DMS153 (cell line): ENCODE measurements at places on chromosomes 1 and 21.

DNA sequence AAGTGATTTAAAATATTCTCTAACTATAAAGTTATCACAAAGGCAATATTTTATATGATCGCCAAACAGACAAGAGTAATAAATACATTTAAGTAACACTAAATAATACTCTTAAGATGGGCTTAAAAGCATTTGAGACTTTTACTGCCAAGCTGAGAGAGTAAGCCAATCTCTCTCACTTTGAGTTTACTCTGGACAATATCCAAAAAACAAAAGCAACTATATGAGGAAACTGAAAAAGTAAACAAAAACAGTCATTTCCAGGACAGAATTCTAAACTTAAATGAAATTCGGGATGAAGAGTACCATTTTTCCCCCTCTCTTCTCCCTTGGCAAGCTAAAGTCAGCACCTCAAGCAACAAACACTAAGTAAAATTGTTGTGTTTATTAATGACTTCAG is 173.2 kb downstream of the COP1 start:
- DNase-seq = no peak

GRCh38 chr1:218164111-218164929 is 120.8 kb upstream of the RRP15 start:
- peak; percentile 90 for DNase-seq

DNA sequence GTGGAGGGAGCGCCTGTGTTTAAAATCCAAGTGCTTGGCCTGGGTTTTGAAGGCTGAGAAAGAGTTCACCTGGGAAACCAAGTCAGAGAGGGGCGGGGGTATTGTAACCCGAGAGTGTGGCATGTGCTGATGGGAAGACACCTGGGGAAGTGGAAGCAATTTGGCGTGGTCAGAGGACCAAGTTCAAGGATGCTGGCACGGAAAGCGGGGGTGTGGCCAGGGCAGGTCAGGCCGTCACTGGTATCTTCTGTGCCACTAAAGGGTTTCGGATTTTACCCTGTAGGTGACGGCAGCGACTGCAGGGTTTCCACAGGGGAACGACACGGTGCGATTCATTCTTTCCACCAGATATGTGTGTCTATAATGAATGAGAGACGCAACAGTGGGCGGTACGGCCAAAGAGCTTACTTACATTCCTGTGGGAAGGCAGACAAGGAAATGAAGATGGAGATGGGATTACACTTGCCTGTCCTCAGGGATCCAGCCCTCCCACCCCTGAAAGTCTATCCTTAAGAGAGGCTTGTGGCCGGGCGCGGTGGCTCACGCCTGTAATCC is 31.3 kb downstream of the CA6 start:
- no peak for DNase-seq

- DNase-seq = no peak
These were observed 117.5 kb downstream of the TOMM20 start for GRCh38 chr1:235011064-235011598.

GRCh38 chr1:61184040-61184713 is 101.8 kb downstream of the NFIA start:
- DNase-seq = peak; percentile 79

DNA sequence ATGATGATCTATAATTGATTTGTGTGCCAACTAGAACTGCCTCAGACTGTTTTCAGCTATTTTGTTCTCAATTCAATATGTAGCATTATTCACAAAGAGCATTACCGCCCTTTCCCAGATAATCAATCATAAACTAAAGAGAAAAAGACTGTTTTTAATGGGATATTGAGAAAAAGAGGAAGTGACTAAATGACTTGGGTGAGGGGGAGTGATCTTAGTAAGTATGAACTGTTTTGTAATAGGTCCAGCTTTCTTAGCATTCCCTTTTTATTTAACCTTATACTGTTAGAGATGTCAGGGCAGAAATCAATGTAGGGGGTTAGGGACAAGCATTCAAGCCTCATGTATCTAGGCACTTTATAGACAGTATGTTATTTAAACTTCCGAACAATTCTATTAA is 157.8 kb upstream of the DPYD start:
- DNase-seq = no peak

DNA sequence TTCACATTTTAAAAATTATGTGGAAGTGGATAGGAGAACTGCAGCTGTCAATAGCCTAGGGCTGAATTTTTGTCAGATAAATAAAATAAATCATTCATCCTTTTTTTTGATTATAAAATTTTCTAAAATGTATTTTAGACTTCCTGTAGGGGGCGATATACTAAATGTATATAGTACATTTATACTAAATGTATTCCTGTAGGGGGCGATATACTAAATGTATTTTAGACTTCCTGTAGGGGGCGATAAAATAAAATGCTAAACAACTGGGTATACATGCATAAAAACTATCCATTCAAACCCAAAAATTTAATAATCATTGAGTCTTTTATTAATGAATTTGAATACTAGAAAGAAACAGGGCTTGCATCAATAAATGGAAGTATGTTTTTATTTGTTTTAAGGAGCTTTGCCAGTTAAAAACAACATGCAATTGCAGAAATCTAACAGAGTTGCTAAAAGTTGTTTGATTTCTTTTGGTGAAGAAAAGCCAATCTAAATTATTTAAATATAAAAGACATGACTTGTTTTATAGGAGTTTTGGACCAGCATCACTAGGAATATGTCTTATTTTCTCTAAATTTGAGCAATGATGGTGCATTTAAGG is 31.4 kb downstream of the CLCA1 start:
- no peak for DNase-seq

DNA sequence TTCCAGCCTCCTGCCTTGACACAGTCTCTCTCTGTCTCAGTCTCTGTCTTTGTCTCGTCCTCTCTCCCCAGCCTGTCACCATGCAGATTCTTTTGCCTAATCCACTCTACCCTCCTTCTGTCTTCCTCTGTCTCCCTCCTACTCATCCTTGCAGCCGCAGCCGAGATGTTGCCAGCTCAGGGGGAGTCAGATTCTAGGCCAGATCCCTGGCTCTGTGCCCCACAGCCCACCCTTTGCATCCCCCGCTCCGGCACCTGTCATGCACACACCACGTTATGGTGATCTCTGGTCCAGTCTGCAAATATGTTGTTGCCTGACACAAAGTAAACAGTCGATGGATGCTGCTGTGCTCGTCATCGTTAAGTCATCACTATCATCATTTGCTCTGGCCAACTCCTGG is 35.5 kb upstream of the IGSF21 start:
- no peak for DNase-seq

GRCh38 chr1:25099343-25099951 is 132.9 kb downstream of the SYF2 start:
- peak; percentile 77 for DNase-seq

- no peak for DNase-seq
These were observed 1.1 kb downstream of the MIA3 start for GRCh38 chr1:222618880-222619596.

GRCh38 chr1:77498918-77499317 is 183.5 kb downstream of the ZZZ3 start:
- no peak for DNase-seq

DNA sequence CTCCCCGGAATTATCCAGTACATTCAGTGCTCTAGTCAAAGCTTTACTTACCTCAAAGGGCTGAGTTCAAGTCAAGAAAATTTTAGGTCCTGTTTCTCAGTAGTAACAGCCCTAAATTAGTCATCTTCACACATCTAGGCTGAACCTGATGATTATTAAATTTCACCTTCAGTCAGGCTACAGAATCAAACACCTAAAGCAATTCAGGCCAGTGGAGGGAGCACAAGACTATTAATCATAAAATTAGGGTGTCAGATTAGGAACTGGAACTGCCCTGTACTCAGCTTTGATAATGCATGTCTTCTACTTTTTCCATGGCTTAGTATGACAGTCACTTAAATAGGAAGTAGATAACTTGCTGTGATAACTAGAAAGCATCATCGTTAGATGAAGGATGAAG is 28.4 kb upstream of the BCAS2 start:
- DNase-seq = no peak

GRCh38 chr1:54403808-54404261 is 2.4 kb downstream of the SSBP3 start:
- DNase-seq = no peak

DNA sequence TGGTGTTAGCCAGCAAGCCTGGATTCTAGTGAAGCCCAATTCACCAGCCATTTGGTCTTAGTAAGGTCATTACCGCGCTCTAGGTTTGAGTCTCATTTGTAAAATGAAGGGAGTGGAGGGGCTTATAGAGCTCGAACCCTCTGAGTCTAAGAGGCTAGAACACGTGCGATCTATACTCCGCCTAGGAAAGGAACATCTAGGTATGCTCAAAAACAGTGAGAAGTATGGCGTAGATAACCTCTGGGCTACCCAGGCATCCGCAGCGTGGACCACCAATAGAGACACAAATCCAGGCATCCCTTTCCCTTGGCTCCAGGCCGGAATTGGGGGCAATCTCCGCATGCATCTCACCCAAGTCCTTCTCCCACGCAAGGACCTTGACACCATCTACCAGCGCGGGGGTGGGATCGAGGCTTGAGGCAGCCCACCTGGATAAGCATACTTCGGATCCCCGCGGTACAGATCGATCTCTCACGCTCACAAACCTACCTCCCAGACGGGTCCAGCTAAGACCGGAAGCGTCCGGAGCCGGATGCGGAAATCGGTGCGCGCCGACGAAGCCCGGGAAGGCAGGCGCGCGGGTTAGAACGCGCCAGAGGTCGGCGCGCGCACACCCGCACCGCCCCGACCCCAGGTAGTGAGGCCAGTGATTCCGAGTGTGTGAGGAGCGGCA is at the start of gene METTL25B:
TSS of gene METTL25B (plus strand) at position 544 of the 673 bp plus-strand sequence. CDS start 636 bp downstream, outside the sequence.
- DNase-seq = peak; percentile 80

GRCh38 chr1:33394770-33395169 is 36.1 kb downstream of the PHC2 start:
- no peak for DNase-seq

GRCh38 chr1:203038891-203039608 is 12.8 kb downstream of the PPFIA4 start:
- peak; percentile 51 for DNase-seq

DNA sequence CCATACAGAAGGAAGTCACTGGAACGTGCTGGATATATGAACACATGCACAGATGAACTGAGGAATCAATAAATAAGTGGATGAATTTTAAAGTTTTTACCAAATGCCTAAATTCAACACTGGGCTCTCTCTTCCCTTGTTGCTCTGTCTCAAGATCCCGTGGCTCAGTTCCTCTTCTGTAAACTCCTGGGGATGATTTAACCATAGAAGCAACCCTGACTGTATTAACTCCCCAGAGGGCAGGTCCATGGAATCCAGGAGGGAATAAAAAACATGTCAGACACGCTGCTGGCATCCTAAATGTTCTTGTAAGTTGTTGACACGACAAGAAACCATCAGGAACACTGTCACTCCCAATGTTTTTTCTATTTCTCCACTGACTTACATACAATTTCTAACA is 45.3 kb upstream of the GPR157 start:
- DNase-seq = no peak

DNA sequence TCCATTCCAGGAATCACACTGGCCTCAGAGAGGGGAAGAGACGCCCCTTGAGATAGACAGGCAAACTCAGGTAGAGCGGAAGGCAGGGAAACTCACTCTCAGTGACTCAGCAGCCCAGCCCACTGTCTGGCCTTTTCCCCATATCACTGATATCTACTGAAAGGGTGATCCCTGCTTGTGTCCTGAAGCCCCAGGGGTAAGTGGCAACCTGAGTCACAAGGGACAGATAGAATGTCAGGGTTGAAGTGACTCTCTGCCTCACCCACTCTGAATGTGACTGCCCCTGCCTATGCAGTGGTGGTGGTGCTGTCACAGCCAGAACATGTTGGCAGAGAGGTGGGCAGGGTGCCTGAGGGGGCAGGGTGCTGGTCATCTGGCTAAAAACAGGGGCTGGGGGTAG is 157.5 kb upstream of the FGGY start:
- DNase-seq = no peak

DNA sequence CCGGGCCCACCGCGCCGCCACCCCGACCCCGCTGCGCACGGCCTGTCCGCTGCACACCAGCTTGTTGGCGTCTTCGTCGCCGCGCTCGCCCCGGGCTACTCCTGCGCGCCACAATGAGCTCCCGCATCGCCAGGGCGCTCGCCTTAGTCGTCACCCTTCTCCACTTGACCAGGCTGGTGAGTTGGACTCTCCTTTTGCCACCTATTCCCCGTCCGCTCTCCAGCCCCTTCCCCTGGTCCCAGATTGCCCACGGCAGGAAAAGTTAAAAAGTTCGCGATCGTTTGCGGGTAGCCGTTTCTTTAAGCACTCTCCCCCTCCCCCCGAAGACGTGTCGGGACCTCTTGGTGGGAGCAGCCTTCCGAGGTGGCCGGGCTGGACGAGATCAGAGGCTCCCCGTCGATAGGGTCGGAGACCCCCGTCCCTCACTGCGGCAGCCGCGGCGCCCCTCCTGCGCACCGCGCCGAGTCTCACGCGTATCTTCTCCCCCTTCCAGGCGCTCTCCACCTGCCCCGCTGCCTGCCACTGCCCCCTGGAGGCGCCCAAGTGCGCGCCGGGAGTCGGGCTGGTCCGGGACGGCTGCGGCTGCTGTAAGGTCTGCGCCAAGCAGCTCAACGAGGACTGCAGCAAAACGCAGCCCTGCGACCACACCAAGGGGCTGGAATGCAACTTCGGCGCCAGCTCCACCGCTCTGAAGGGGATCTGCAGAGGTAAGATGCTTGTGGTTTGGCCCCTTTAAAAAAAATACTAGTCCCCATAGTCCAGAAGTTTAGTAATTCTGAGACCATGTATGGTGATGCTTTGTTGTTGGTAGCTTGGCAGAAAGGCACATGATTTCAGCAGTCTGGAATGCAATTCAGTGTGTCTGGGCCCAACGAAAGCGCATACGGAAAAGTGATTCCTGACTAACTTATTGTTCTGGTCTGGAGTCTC is 576 bp downstream of the CCN1 start:
- DNase-seq = peak; percentile 20

DNA sequence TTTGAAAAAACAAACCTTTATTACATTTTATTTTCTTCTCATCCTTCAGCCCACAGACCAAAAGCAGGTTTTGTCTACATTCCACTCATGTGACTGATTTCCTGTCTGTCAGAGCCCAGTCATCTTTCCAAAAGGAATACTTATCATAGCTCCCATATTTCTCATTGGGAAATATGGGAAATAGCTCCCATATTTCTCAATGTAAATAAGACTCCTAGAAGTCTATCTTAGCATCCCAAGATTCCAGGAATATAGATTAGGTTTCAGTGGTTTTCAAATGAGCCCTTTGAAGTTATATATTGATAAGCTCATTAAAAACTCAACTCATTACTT is 19.1 kb upstream of the NRDC start:
- no peak for DNase-seq

DNA sequence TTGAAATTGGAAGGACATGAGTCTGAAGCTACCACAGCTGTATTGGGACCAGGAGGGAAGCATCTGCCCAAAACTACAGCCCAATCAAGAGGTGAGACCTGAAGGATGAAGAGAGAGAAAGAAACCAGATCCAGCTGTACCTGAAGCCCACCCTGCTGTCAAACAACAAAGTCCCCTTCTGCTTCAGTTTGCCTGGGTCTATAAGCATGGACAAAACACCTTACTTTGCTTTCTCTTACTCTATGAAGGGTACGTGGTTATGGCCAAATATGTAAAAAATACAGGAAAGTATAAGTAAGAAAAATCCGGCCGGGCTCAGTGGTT is 26.4 kb downstream of the TOMM20 start:
- DNase-seq = no peak
